ENCODE measurements at places on chromosomes 7 and 10.

- DNase-seq: no peak
These were observed 334.6 kb downstream of the PTEN start for GRCh38 chr10:88198023-88198422.

DNA sequence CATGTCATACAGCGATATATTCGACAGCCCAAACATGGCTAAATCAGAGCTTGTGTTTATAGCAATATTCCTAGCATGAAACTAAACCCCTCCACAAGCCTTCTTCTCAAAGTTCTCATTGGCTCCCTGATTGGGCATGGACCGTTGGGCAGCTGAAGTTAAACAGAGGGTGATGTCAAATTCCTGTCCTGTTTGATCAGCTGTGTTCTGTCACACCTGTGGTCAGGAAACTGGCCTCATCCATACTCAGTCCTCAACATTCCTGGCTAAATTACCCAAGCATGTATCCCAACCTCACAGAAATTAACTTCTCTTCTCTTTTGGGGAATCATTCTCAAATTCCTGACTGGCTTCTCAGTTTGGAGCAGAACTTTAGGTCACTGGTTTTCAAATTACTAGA is 107.9 kb downstream of the ODAD2 start:
- DNase-seq: no peak

GRCh38 chr7:41979834-41980307 is 257.1 kb downstream of the GLI3 start:
- DNase-seq: no peak

DNA sequence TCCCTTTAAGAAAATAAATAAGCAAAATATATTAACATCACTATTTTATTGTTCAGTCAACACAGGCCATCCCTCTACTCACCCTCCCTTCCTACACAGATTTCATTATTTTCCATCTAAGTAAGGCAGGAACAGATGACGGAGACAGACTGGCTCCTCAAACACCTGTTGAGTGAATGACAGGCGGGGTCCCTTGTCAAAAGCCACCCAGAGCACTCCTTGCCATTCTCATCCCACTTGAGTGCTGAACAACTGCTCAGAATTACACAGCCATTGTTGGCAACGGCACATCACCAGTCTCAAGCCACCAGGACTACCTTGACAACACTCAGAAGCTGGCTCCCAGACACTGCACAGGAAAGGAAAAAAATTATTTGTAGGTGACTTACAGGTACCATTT is 3.3 kb downstream of the GRB10 start:
- no peak for DNase-seq

- DNase-seq: no peak
These were observed 48.3 kb downstream of the LANCL2 start for GRCh38 chr7:55413442-55413841.

GRCh38 chr10:132889556-132889955 is 52.8 kb downstream of the CFAP46 start:
- no peak for DNase-seq

DNA sequence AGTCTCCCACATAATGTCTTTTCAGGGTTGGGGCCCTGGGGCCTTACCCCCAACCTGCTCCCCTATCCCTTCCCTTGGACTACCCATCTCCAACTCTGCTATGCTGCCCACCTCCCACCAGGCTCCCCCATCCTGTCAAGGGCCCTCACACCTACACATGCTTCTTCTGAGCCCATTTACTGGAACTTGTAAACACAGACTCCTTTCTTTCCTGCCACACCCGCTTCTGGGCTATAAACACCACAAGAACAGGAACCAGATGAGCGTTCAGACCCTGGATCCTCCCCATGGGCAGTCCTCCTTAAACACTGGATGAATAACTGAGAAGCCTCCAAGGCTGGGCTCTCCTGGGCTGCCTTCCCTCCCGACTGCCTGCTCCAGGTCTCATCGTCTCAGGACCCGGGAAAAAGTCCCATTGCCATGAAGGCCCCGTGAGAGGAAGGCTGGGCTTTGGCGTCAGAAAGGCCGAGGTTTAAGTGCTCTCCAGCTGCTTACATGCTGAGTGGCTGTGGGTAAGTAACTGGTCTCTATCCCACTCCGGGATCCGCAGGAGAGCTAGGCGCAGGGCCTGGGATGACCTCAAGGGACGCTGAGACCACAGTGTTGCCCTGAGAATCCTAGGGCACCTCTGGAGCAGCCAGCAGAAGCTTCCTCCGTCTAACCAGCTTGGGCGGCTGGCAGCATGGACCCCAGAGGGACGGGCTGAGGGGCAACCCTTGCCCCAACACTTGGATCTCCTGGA is 15.6 kb upstream of the CRHR2 start:
- no peak for DNase-seq

Measured in activated T-helper 1 cell treated with anti-CD3 and anti-CD28 coated beads, Interleukin-2, amount 50 U/mL, for 16 hours (primary cell).